NCI-H1417 (cell line): ENCODE measurements at places on chromosomes 12 and 14.

DNA sequence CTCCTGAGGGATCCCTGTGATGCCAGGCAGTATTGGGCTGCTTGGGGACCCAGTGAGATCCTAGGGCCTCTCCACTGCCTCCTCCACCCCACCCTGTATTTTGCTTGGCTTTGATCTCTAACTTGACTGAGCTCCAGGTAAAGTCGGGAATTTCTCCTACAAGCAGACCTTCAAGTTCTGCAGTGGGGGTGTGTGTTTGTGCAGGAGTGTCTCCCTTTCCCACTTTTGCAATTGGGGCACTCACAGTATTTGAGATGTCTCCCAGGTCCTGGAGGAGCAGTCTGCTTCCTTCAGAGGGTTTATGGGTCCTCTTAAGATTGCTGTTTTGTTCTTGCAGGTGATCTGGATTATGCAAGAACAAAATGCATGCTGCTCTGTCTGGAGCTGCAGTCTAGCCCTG, 68.9 kb downstream of the ALG10B start:
- no peak for DNase-seq

- DNase-seq: no peak
These were observed 74.1 kb upstream of the PRICKLE1 start for GRCh38 chr12:42663621-42664020.

DNA sequence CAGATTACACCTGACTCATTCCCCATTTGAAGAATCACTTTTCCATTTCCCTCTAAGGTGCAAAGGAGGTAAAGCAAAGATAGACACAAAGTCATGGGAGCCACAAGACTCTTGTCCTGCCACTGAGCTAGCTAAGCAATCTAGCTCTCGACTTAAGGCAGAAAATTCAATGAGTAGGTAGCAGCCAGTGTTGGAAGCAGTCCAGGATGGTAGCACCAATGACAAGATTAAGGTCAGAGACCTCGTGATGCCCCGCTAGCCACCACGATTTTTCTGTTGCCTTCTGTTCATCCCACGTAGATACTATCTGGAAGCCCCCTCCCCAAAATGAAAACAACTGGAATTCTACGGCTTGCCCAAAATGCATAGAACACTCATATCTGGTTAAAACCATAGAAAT, 1.4 kb downstream of the VAMP1 start:
- DNase-seq: no peak

- DNase-seq: no peak
These were observed 19.0 kb downstream of the A2M start for GRCh38 chr12:9096563-9097176.

GRCh38 chr14:72084935-72085334, 152.7 kb downstream of the RGS6 start:
- no peak for DNase-seq

DNA sequence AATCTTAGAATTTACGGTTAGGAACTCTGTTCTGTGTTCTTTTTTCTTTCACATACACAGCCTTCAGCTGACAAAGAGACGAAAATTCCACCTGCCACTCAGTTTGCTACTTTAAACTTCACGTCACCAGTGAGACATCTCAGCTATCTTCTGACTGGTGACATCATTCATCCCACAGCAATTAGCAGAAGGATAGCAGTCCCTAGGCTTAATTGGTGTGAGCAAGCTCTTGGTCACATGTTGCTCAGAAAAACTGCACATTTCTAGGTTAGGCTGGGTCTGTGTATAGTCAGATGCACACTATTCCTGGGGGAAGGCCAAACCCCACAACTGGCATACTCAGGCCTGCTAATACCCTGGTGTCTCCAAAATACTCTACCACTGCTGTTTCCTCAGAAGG, 23.9 kb downstream of the SLC7A7 start:
- no peak for DNase-seq

DNA sequence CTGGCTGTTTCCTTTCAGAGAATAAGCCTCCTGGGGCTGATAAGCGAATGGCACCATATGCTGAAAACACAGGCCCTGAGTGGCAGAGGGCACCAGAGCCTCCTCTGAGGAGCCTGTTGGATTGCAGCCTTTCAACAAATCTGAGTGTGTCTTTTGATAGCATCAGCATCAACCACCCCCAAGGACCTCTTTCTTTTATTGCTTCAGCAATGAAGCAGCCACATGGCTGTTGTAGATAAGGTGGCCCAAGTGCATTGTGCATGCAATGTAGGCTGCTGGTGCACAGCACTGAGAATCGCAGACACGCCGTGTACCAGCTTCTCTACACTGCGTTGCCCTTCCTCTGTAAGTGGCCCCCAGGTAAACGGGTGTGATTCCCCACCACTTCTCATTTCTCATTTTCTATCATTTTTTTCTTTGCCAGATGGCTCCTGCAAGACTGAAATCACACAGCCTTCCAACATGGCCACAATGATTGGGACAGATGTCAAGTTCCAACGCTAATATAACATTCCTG, 191.7 kb downstream of the DAD1 start:
- no peak for DNase-seq

DNA sequence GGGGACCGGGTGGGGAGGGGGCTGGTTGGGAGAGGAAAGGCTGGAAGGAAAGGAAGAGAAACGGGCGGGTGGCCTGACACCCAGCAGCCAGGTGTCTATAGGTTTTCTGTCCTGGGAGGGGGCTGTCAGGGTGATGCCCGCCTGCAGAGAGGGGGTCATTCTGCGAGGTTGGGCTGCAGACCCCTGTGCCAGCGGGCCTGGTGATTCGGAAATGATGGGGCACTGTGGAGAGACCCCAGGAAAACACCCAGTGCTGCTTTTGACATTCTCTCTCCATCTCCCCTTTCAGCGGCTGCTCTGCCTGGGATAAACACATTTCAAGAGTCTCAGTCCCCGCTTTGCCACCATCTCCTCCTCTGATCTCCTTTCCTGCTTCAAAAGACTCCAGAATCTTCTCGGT, 168.5 kb upstream of the RTL1 start:
- no peak for DNase-seq
